ENCODE measurements at places on chromosomes 11 and 22. TPM values are rescaled to one million over a fixed set of nuclear protein-coding genes. Genes with fewer than 3 reads are reported as not detected.

LRRC74B gene
- not detected for total RNA-seq

DNA sequence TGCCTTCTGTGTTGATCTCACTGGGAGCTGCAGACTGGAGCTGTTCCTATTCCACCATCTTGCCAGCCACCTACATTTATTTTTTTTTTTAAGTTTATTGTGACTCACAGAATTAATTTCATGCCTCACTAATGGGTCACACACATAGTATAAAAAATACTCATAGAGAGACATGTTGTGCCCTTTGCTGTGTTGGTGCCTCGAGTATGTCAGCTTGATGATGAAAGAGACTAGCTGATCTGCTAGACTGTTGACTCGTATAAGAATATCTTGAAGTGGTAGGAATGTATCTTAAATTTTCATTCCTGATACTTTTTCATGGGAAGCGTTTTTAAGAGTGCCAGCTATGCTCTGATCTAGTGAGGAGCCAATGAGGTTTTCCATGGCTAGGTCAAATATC, 28.6 kb upstream of the AMPD3 start:
- no peak overlapping the region for H3K27ac ChIP-seq
- DNase-seq = no peak
- no peaks in the 10 kb centered on the region for H3K4me1 ChIP-seq
- no peaks in the 10 kb centered on the region for H3K27me3 ChIP-seq
- H3K36me3 ChIP-seq = no peaks in the 10 kb centered on the region

GRCh38 chr11:124760205-124760652, 1.9 kb downstream of the ESAM start:
- DNase-seq = no peak
- peaks cover 45% of the 10 kb centered on the region for H3K4me1 ChIP-seq
- H3K27ac ChIP-seq = peak overlapping the region; percentile 43
- H3K4me3 ChIP-seq = peak overlapping the region; percentile 22
- H3K27me3 ChIP-seq = peaks cover 75% of the 10 kb centered on the region

HTR3B gene
- total RNA-seq = 0.79 TPM

- H3K27ac ChIP-seq = no peak overlapping the region
- DNase-seq = no peak
- H3K27me3 ChIP-seq = no peaks in the 10 kb centered on the region
- H3K4me3 ChIP-seq = no peak overlapping the region
- no peaks in the 10 kb centered on the region for H3K36me3 ChIP-seq
Measured at GRCh38 chr11:38718049-38718448, 2120.0 kb upstream of the RAG2 start.

CCDC89 gene
- total RNA-seq = 2.1 TPM

KCNA4 gene
- 3.5 TPM for total RNA-seq

DNA sequence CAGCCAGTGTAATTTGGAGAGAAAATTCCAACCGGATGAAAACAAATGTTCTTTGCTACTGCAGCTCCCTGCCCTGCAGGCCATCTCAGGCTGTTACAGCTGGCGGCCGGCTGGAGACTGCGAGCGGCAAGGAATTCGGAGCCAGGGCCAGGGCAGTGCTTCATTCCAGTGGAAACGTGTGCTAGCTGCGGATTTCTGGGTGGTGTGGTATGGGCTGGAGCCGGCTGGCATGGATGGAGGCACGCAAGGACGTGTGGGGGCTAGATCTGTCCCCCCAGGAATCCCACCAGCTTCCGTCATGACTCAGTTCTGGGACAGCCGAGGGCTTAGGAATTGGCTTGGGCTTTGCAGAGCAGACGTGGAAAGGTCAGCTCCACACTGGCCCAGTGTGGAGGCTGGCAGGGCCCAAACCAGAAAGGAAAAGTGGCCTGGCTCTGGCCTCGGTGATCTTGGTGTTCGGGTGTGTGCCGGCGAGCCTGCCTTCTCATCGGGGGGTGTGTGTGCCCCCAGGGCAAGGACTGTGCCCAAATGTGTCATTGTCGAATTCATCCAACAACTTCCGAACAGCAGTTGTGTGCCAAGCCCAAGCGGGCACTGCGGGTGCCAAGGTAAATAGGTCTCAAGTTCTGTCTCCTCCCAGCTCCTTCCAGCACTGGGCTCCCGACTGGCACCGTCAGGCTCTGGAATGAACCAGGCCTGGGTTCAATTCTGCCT, 48.1 kb upstream of the SHISAL1 start:
- no peak overlapping the region for H3K27ac ChIP-seq
- no peak for DNase-seq
- peaks cover 50% of the 10 kb centered on the region for H3K4me1 ChIP-seq
- H3K4me3 ChIP-seq = no peak overlapping the region

GRCh38 chr11:28268925-28269324, 160.7 kb downstream of the METTL15 start:
- no peaks in the 10 kb centered on the region for H3K36me3 ChIP-seq
- no peak for DNase-seq
- H3K27ac ChIP-seq = no peak overlapping the region
- no peaks in the 10 kb centered on the region for H3K27me3 ChIP-seq
- no peak overlapping the region for H3K4me3 ChIP-seq
- no peaks in the 10 kb centered on the region for H3K4me1 ChIP-seq

DNA sequence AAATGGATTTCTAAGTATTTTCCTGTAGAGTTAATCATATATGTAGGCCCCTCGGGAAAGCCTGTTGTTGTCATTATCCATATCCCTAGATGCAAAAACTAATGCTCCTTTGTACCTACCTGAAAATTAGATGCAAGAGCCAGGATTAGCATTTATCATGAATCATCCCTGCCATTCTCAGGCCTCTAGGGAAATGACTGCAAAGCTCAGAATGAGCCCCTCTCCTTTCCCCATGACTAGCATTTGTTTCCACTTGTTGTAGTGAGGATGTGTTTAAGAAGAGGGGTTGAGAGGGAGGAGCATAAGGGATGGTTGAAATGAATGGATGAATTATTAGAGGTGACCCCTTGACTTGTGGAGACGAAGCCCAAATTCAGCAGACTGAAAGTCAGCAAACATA, 537.9 kb downstream of the NTM start:
- H3K36me3 ChIP-seq = no peaks in the 10 kb centered on the region
- peaks cover 38% of the 10 kb centered on the region for H3K4me1 ChIP-seq
- no peak overlapping the region for H3K4me3 ChIP-seq
- no peaks in the 10 kb centered on the region for H3K27me3 ChIP-seq
- no peak for DNase-seq

- no peaks in the 10 kb centered on the region for H3K27me3 ChIP-seq
- no peaks in the 10 kb centered on the region for H3K36me3 ChIP-seq
- no peak overlapping the region for H3K4me3 ChIP-seq
- H3K27ac ChIP-seq = no peak overlapping the region
- no peaks in the 10 kb centered on the region for H3K4me1 ChIP-seq
Measured at GRCh38 chr11:74895340-74896116, 53.4 kb downstream of the XRRA1 start.
